ENCODE measurements at places on chromosomes 7 and 10.

DNA sequence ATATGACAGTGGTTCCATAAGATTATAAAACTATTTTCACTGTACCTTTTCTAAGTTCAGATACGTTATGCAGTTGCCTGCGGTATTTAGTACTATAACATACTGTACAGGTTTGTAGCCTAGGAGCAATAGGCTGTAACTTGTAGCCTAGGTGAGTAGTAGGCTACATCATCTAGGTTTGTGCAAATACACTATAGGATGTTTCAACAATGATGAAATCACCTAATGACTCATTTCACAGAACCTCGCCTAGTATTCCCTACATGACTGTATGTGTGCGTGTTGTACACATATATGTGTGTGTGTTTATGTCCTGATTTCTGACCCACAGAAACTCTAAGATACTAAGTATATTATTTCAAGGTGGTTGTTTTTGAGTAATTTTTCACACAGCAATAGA is 139.0 kb downstream of the HERPUD2 start:
- no peak overlapping the region for H3K27ac ChIP-seq
- H3K36me3 ChIP-seq, result no peaks in the 10 kb centered on the region
- no peak overlapping the region for H3K4me3 ChIP-seq
- peaks cover 7% of the 10 kb centered on the region for H3K4me1 ChIP-seq
- no peaks in the 10 kb centered on the region for H3K27me3 ChIP-seq

DNA sequence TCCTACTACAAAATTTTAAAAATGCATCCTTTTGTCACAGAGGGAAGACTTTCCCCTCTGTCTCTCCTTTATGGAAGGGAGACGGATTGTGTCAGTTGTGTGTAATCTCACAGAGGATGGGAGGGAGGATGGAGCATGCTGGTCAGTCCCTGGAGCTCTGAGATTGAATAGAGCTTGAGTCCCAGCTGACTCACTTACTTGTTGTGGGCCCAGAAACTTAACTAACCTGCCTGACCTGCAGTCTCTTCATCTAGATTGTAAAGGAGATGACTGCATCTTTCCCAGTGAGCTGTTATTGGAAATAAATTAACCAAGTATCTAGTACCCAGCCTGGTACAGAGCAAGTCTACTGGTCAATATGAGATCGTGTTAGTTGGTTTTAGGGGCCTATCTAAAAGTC is 77.9 kb upstream of the ADO start:
- no peak overlapping the region for H3K4me3 ChIP-seq
- H3K4me1 ChIP-seq, result no peaks in the 10 kb centered on the region
- H3K27ac ChIP-seq, result no peak overlapping the region
- H3K36me3 ChIP-seq, result no peaks in the 10 kb centered on the region
- no peaks in the 10 kb centered on the region for H3K27me3 ChIP-seq
- DNase-seq, result no peak

DNA sequence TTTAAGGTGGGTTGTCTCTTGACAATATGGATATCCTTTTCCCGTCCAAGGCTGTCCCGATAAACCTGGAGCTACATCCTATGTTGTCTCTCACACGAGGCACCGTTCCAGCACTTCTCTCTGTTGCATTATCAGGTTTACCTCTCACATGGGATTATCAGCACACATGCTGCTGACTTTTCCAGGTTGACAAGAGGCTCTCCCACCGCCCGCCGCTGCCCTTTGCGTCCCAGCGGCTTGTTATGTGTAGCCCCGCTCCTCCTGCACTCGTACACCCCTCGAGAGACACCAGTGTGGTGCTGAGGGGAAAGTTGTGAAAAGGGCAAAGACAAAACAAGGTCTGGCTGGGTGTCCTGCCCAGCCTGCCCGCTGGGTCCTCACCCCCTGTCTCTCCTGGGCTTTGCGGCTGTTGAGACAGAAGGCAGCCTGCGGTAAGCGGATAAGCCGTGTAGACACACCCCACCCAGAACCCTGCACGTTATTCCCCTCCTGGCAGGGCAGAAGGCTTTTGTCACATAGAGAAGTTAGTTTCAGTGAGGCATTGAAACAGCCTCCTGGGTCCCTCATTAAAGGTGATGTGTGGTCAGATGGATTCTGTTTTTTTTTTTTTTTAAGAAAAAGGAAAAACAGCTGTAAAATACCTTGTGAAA is 38.7 kb downstream of the UBE3C start:
- H3K36me3 ChIP-seq, result peaks cover 65% of the 10 kb centered on the region
- no peak overlapping the region for H3K27ac ChIP-seq
- DNase-seq, result no peak
- no peak overlapping the region for H3K4me3 ChIP-seq

- no peak overlapping the region for H3K4me3 ChIP-seq
- no peaks in the 10 kb centered on the region for H3K36me3 ChIP-seq
- DNase-seq, result no peak
- H3K27me3 ChIP-seq, result no peaks in the 10 kb centered on the region
- H3K4me1 ChIP-seq, result peaks cover 26% of the 10 kb centered on the region
Observed at GRCh38 chr10:112304267-112304859, 21.2 kb downstream of the TECTB start.

GRCh38 chr10:3729397-3729976 is 55.5 kb downstream of the KLF6 start:
- H3K36me3 ChIP-seq, result no peaks in the 10 kb centered on the region
- H3K4me3 ChIP-seq, result no peak overlapping the region
- H3K27ac ChIP-seq, result no peak overlapping the region

DNA sequence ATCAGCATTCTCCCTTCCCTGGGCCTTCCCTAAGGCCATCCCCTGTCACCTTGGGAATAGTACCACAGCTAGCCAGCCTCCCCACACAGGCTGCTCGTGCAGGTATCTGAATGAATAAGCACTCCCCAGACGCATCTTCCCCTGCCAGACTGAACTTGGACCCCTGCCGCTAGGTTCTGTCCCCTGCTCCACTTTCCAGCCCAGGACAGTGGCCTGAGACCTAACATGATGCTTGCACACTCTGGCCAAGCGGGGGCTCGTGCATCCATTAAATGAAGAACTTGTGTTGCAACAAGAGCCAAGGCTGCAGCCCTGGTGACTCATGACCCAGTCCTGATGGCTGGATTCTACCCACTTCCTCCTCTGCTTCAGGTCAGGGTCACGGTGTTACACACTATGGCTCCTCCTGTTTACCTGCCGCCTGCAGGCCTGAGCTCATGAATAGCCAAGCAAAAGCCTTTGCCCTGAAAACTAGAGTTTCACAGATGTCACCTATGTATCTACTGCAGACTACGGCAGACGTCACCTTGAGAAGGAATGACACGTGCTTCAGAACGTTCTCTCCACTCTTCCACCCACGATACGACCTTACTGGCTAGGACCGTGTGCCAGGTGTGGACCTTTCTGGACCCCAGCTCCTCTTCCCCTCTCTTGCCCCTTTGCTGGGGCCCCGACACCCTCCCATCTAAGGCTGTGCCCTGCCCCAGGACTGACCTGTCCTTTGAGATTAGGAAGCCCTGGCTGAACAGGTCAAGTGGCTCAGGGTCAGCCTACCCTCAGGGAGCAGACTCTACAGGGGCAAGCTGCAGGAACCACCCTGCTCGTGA is 6.5 kb downstream of the ASB13 start:
- no peaks in the 10 kb centered on the region for H3K27me3 ChIP-seq
- H3K4me1 ChIP-seq, result peaks cover 47% of the 10 kb centered on the region
- H3K27ac ChIP-seq, result no peak overlapping the region
- DNase-seq, result peak; percentile 68

DNA sequence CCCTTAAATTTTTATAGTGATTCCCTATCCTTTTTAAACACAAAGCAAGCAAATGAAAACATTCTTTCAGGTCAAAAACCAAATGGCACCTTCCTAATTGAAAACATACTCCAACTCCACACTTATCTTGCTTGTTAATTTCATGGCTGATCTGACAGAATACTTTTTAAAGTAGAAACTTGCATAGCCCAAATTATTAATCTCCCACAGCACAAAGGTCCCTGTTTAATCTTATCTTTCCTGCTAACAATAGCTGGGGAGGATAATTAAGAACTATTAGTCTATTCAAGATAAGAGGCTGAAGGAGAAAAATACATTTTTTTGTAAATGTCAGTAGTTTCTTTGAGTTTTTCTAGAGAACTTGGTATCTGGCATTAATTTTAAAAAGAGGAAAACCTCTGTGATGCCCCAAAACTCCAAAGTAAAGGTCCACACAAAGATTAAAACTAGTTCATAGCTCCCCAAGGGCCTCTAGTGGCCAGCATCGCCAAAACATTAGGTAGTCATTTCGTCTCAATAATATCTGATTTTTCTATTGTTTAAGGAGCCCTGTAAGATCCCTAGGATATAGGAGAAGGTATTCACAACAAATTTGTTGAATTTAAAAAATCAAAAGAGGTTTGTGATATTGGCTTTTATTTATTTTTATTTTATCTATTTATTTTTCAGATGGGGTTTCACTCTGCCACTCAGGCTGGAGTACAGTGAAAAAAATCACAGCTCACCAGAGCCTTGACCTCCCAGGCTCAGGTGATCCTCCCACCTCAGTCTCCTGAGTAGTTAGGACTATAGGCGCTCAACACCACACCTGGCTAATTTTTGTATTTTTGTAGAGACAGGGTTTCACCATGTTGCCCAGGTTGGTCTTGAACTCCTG is 14.7 kb downstream of the CDNF start:
- no peak overlapping the region for H3K4me3 ChIP-seq
- no peak overlapping the region for H3K27ac ChIP-seq
- no peaks in the 10 kb centered on the region for H3K36me3 ChIP-seq
- peak; percentile 79 for DNase-seq
- peaks cover 4% of the 10 kb centered on the region for H3K4me1 ChIP-seq

All from Karpas-422 (cell line).